ENCODE measurements at places on chromosomes 13 and 19.

- no peak for DNase-seq
These were observed 9.6 kb downstream of the BCAM start for GRCh38 chr19:44818466-44819031.

GRCh38 chr13:111658145-111659100 lies 338.0 kb downstream of the TEX29 start:
- no peak for DNase-seq

DNA sequence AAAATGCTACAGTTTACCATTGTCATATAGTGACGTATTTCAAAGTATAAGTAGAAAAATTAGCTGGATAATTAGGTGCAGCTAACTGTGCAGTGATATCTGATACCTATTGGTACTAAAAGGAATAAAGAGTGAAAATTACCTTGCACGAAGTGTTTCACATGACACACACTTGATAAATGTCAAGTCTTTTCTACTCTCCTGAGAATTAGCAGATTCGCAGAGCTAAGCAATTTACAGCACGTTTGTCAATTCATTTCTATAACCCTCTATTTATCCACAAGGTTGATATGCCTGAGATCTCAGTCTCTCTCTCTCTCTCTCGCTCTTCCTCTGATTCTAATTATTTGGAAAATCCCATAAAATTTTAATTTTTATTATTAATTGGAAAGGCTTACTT lies 1109.0 kb downstream of the EFNB2 start:
- no peak for DNase-seq

GRCh38 chr13:96794669-96795068 lies 199.6 kb downstream of the OXGR1 start:
- DNase-seq, result no peak

- no peak for DNase-seq
These were observed 52.4 kb downstream of the TNFSF11 start for GRCh38 chr13:42626176-42626860.

- DNase-seq, result peak; percentile 38
These were observed 1.9 kb downstream of the FOXO1 start for GRCh38 chr13:40664350-40665125.

GRCh38 chr19:38224014-38224862 lies at the start of gene DPF1:
TSS of gene DPF1 (minus strand) at chr19:38224222. CDS start at chr19:38224142, 80 bp downstream.
- DNase-seq, result no peak

GRCh38 chr19:33784432-33784831 lies 12.2 kb upstream of the KCTD15 start:
- DNase-seq, result no peak

Data from activated T-helper 1 cell treated with anti-CD3 and anti-CD28 coated beads, Interleukin-2, amount 50 U/mL, for 16 hours (primary cell).